Naive thymus-derived CD8-positive, alpha-beta T cell (primary cell): ENCODE measurements at places on chromosomes 1 and 21.
A peak's percentile ranks its signal among the peaks of the same experiment; 100 is the strongest.

- no peak for DNase-seq
Observed at GRCh38 chr21:35457097-35457804, 408.1 kb upstream of the RUNX1 start.

GRCh38 chr1:42290130-42290529, 44.9 kb downstream of the FOXJ3 start:
- DNase-seq = no peak

- DNase-seq = no peak
Observed at GRCh38 chr1:174858301-174858700, 141.4 kb upstream of the CACYBP start.

DNA sequence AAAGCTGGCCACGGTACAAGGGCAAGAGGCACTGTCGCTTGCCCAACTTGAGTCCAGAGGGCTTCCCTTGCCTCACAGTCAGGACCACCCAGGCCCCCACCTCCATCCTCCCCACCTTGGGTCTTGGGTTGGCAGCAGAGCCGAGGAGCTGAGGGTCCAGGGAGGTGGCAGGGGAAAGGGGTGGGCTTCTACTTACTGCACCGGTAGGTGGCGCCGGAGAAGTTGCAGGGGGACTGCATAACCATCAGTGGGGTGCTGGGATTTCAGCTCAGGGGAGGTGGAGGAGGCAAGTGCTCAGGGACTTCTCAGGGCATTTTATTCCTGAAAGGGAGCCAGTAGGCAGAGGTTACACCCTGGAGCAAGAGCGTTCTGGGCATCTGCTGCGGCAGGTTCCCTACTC, 44.0 kb downstream of the TRIM62 start:
- DNase-seq = peak; percentile 49

- no peak for DNase-seq
Observed at GRCh38 chr1:246508897-246509688, 2.0 kb upstream of the SMYD3 start.

DNA sequence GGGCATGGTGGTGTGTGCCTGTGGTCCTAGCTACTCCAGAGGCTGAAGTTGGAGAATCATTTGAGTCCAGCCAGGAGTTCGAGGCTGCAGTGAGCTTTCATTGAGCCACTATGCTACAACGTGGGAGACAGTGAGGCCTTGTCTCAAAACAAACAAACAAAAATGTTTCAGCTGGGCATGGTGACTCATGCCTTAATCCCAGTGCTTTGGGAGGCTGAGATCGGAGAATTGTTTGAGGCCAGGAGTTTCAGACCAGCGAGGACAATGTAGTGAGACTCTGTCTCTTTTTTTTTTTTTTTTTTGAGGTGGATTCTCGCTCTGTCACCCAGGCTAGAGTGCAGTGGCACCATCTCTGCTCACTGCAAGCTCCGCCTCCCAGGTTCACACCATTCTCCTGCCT, 5.0 kb upstream of the RPL5 start:
- DNase-seq = no peak
